Kidney tubule cell (primary cell): ENCODE measurements at places on chromosomes 7 and 10.

- DNase-seq: peak; percentile 56
Measured at GRCh38 chr10:132392811-132393694, 3.9 kb upstream of the PWWP2B start.

DNA sequence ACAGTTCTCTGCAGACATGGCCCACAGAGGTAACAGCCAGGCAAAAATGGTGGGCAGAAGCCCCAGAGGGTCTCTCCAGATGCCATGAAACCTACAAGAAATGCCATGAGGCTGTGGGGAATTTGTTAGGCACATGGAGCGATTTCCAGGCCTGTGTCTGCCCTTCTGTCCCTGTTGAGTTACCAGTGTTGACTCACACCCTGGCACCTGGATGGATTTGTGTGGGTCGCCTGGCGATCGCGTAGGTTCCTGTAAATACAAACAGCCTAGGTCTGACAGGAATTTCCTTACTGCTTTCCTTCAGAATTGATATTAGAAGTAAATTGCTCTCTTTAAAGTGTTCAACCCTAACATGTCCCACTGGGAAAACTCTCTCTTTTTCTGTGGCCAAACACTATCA lies 164.9 kb upstream of the EEPD1 start:
- DNase-seq: peak; percentile 20

GRCh38 chr7:18471476-18472160 lies 23.9 kb upstream of the HDAC9 start:
- no peak for DNase-seq

DNA sequence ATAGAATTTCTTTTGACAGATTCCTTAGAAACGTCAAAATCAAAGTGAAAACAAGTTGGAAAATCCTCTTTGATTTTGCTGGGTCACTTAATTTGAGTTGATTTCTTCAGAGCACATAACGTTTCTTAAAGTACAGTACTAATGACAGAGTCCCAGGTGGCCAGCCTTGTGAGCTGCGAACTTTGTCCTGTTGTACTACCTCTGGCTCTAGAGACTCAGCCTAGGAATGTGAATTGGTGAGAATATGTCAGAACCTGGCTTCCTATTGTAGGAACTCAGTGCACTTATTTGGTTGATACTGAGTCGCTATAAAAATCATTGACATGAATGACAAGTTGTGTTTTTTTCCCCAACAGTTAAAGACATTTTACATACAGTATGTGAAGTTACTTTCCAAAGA lies 20.2 kb downstream of the SDK1 start:
- no peak for DNase-seq

- peak; percentile 99 for DNase-seq
Measured at GRCh38 chr10:4704034-4704545, 121.9 kb upstream of the AKR1E2 start.

DNA sequence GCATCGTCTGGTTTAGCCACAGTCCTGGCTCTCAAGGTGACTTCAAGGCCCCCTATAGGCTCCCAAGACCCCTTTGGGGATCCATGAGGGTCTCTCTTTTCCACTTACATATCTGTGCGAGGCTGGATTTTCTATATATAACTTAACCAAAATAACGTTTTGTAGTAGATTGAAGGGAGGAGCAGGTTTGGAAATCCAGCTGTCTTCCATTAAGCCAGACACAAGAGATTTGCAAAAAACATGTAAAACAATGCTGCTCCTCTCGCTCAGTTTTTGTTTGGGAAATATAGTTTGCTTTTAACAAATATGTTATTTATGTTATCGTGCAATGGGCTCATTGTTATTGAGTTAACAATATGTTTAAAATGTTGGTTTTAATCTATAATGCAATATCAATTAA lies 811.2 kb downstream of the TYW1 start:
- no peak for DNase-seq

DNA sequence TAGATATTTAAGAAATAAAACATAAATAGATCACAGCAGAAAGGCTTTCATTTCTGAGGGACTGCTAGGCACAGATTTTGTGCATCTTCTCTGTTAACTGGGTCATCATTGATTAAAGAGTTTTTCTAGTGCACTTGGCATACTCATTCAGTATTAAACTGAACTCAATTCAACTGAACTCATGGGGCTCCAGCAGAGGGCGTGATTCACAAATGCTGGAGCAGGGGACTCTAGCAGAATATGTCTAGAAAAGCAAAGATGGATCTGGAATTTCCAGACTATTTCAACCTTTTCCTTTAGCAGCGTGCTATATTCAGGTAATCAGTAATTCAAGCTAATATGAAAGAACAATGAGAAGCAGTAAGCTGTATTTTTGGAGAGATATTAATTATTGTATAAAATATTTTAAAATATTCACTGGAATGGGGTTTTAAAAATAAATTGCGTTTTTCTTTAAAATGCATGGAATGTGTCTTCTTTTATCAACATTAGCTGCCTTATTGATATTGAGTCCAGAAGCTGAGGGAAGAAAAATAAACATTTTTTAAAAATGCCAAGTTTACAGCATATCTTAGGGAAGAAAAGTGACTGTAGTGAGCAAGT lies 296.8 kb upstream of the CACNA2D1 start:
- peak; percentile 57 for DNase-seq

GRCh38 chr7:147394329-147394728 lies 1196.2 kb upstream of the C7orf33 start:
- DNase-seq: no peak

- DNase-seq: no peak
Measured at GRCh38 chr7:5838761-5839500, 41.7 kb upstream of the OCM start.

DNA sequence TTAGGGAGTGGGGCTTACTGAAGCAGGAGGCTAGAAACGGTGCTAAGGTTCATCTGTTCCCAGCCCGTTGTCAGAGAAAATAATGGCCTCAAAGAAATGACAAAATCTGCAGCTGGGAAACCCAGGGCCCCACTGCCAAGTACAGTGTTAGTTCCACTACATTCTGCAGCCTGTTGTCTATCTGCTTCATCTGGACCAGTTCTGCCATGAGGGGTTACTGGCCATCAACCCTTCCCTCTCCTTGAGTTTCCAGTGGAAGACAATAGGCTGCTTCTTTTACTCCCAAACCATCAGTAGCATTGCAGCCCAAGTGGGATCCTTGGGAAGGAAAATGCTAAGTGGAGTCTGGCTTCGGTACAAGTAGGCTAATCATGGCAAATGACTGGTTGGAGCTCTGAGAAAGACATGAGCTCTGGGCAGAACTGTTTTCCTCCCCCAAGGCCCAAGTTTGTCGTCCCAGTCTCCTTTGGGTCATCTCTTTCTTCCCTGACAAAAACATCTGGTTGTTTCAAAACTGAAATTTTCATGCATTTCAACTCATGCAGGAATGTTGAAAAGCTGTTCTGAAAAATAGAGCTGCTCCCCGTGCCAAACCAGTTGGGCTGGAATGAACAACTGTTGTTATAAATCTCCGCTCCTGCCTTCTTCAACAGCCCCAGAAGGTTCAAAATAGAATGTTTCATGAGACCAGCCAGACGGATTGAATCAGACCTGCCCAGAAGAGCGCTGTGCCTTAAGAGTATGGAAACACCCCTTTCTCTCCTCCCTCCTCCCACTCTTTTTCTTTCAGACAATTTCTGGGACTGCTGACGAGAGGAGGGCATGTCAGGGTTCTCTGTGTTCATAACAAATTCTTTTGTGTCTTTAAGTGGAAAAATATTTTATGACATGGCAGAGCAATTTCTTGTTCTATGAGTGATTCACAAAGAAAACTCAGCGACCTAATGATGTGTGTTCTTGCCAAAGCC lies 116.6 kb downstream of the RAB18 start:
- no peak for DNase-seq

- no peak for DNase-seq
Measured at GRCh38 chr10:62853710-62854109, 37.5 kb upstream of the EGR2 start.
